ENCODE measurements at places on chromosomes 3 and 15.

DNA sequence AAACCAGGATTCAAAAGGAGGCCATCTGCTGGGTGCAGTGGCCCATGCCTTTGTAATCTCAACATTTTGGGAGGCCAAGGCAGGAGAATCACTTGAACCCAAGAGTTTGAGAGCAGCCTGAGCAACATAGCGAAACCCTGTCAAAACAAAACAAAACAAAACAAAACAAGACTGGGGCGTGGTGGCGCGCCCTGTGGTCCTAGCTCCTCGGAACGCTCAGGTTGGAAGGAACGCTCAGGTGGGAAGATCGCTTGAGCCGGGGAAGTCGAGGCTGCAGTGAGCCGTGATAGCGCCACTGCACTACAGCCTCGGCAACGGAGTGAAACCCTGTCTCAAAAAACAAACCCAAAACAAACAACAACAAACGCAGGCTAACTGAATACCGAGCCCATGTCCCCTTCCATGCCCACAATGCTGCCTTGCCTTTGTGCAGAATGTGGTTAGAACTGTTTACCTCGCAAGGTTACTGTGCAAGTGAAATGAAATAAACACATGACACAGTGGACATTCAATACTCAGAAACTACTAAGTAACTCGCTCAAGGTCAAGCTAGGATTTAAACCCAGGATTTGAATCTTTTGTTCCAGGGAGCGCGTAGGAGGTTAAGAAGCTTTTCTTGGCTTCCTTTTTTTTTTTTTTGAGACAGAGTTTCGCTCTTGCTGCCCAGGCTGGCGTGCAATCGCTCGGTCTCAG, 766 bp upstream of the EMC4 start:
- no peak for DNase-seq

DNA sequence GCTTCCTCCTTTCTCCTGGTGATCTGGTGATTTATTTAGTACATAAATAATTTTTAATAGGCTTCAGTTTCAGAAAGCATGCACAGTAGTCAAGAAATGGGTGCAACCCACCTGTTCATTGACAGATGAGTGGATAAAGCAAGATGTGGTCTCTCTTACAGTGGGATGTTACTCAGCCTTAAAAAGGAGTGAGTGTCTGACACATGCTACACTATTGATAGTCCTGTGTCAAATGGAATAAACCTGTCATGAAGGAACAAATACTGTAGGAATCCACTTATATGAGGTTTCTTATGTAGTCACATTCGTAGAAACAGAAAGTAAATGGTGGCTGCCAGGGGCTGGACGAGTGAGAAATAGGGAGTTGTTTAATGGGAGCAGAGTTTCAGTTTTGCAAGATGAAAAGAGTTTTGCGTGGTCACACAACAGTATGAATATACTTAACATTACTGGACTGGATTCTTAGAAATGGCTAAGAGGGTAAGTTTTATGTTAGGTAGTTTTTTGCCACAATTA, 56.0 kb upstream of the PPARG start:
- no peak for DNase-seq

DNA sequence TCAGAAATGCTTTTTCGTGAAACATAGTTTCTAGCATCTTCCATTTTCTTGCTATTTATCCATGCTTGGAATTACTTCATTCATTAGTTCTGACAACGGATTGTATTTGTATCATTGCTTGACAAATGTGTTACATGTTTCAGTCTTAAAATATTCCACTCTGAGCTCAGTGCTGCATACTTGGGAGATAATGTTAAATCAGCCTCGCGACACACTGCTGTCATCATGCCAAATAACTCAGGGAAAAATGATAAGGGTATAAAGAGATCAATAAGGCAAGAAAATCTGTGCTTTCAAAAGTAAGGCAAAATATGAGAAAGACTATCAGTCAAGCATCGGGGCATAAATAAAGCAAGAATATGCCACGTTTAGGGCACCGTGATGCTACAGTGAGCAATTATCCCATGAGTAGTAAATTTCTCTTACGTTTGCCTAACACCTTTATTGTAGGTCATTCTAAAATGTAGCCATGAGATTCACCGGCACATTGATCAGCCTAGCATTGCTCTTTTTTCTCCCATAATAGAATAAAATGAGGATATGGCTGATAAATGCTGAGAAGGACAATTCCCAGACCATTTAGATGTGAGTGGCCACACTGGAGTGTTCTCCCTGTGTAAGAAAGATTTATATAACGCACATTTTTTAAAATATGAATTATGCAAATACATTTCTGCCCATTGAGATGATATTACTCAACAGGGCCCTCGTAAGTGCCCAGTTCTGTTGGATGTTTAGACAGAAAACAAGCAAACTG, 133.8 kb downstream of the RBMS3 start:
- DNase-seq, result no peak

DNA sequence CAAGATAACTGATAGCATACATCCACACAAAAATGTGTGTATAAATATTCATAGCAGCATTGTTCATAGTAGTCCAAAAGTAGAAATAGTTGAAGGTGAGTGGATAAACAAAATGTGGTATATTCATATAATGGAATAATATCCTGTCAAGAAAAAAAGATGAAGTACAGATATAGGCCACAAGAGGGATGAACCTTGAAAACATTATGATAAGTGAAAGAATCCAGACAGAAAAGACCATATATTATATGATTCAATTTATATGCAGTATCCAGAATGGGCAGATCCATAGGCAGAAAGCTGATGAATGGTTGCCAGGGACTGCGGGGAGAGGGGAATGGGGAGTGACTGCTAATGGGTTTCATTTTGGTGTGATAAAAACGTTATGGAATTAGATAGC, 54.3 kb upstream of the TNIK start:
- no peak for DNase-seq

DNA sequence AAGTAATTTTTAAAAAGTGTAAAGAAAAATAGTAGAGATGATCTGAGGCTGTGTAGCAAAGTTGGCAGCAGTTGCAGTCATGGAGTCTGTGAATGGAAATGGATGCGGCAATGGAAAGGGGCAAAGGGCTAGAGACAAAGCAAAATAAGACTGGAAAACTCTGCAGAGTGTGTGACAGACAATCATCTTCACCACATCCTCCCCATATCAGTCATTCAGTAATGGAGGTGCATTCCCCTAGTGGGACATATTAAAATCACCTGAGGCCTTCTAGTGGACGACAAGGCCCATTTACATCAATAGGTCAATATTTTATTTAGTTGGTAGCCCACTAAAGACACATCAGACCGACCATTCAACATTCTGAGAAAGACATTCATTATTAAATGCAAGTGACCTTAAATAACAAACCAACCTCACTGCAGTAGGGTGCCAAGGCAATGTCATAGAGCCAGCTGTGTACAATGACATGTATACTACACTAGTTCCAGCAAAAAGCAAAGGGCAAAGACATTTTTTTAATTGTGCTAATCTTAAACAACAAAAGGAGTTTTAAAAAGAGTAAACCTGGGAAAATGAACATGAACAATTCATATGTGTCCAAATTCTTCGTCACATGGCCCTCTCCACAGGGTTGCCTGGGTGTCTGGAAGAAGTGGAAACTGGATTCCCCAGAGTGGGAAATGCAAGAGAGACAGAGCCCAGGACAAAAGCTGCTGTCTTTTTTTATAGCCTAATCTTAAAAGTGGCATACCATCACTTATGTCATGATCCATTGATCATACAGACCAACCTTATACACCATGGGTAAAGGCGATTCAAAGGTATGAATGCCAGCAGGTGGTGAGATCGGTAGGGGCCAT, 15.6 kb upstream of the RAP2B start:
- DNase-seq, result no peak

- DNase-seq, result no peak
Observed at GRCh38 chr3:40768536-40768935, 243.8 kb downstream of the ZNF621 start.

DNA sequence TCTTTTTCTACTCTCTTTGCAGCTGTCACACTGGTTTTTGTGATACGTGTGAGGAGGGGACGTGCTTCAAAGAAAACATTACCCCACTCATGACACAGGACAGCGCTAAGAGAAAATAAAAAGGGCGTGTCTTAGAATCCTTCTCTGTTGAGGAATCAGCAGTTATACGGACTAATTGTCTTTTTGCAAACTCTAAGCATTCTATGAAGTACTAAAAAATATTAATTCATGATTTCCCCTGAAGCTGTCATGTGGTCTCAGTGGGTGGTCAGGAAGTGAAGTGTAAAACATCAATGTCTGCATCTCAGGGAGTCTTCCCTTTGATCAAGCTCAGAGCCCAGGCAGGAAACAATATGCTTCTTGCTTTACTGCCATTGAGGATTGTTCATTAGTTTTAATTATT, 117.5 kb upstream of the CRBN start:
- DNase-seq, result no peak

GRCh38 chr15:45181491-45182285, 6.1 kb downstream of the SHF start:
- DNase-seq, result no peak

DNA sequence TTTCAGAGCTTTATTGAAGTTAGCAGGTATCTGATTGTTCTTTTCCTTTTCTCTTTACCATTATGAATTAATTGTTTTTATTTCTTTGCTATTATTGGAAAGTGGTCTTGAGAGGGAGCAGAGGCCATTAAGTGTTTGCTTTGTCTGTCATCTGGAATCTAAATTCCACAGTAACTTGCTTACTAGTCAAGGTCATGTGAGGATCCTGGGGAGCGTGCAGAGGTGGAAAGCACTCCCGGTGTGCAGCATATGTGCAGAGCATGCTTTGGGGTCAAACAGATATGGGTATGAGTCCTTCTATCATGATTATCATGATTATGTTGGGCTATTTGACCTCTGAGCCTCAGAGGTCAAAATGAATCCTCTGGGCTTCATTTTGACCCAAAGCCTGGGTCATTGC, 96.4 kb downstream of the MYRIP start:
- no peak for DNase-seq

DNA sequence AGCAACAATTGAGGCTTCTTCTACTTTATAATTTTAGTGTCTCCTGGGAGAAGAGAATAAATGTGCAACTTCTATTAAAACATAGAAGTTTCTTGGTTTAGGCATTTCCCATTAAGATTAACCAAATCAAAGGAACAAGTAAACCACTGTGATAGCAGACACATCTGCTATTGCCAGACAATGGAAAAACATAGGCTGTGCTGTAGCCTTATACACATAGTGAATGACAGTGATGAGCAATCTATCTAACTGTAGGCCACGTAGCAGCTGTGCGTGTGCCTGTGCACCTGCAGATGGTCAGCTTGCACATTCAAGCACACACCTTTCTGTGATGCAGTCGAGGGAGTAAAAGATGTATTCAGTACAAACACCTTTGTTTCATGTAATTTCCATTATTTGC, 32.7 kb downstream of the GNB4 start:
- no peak for DNase-seq

DNA sequence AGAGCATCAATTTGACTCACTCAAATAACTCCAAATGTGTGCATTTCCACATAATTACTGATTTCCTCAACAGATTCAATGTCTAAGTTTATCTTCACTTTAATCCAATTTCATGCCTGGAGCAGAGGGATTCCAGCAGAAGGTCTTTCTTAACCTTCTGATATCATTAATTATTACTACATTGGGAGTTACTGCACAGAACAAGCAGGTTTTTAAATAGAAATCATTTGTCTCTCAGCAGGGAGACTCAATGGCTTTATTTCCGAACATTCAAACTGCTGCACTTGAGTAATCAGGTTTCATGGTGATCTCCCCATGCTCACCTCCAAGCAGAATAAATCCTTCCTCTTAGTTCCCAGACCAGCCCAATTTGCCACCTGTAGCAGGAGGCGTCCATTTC, 264.8 kb upstream of the IGF1R start:
- no peak for DNase-seq

GRCh38 chr15:25714538-25714840, 148.6 kb downstream of the ATP10A start:
- DNase-seq, result no peak

DNA sequence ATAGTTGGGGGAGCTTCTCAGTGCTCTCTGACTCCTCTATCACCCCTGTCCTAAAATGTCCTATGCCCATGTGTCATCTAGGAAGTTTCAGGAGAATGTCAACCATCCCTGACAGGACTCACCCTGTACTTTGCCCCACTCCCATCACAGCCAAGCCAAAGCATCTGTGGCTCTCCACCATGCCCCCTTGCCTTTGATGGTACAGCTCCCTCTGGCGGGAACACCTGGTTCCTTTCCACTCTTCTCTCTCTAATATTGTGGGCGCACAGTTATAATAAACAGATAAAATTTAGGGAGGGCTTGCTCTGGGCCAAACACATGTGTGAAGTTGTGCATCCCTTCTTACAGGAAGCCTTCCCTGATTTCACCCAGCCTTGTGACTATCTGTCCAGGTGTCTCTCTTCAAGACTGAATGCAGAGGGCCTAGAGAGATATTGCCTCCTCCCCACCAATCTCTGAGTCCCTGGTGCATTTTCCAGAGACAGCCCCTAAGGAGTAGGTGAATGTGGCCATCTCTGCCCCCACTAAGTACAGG, 62.8 kb downstream of the ISG20 start:
- DNase-seq, result no peak

DNA sequence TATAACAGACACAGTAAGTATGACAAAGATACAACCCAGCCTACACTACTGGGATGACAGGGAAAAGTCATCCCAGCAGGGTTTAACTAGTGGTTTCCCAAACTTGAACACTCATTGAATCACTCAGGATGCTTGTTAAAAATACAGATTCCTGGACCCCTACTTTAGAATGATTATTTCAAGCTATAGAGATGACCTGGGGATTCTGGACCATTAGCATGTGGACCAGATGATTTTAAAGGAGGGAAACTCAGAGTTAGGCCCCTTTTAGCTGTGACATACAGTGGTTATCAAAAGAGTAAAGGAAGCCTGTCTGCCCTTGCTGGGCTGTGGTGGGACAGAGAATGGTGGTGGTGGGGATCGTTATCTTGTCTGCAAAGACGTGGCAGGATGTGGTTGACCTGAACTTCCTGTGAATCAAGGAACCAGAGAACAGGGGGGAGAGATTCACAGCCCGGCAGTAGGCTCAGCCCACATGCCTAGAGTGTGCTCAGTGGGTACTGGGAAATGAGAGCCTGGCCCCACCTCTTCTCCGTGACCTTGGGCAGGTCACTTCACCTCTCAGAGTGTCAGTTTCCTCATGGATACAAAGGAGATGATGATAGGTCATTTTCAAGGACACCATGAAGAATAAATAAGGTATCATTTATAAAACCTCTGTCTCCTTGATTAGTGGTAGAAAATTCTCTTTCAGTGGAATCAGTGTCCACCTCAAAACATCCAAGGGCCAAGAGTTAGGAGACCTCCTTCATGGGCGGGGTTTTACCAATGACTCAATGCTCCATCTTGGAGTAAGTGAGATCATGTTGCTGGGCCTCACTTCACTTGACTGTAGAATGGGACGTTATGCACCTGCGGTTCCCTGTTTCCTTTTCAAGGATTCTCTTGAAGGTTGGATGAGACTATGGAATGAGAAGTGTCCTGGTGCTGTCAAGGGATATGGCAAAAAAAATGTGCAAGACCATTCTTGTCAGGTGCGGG, 306.5 kb downstream of the RPLP1 start:
- DNase-seq, result no peak

DNA sequence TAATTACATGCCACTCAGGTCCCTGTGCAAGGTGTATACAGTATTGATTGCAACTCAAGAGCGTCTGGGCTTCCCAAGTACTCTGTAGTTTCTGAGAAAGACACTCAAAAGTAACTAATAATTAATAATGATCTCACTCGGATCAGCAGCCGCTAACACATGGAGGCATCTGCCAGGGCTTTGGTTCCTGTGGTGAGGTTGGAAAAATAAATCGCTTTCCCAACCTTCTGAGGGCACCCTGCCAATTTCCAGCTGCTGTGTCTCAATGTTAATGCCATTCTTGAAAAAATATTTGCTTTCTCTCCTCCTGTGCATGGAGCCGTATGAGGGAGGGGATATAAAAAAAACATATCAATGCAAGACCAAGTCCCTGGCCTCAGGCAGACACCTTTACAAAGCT, 116.5 kb upstream of the SLC2A2 start:
- DNase-seq, result peak; percentile 74
